ENCODE measurements at places on chromosomes 16 and 17.

GRCh38 chr17:70288540-70289290, 119.4 kb downstream of the KCNJ2 start:
- no peak overlapping the region for H3K27ac ChIP-seq
- H3K4me3 ChIP-seq: no peak overlapping the region
- H3K36me3 ChIP-seq: no peaks in the 10 kb centered on the region
- H3K27me3 ChIP-seq: no peaks in the 10 kb centered on the region
- DNase-seq: no peak

DNA sequence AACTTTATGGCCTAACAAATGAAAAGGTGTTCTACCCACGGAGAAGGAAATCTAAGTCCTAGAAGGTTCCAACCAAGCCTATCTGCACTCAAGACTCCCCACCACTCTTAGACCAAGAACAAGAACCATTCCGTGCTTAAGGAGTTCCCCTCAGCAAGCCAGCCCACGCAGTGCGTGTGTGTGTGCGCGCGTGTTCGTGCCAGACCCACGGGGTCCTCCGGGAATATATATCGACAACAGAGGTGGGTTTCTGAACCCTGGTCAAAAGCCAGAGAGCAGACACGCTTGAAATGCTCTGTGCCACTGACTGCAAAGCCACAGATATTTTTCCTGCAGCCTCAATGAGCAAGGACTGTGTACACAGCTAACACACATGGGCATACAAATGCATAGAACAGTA, 70.7 kb downstream of the SLC39A11 start:
- no peak overlapping the region for H3K27ac ChIP-seq
- DNase-seq: no peak

GRCh38 chr16:7321661-7322060, 11.0 kb upstream of the RBFOX1 start:
- DNase-seq: no peak
- no peaks in the 10 kb centered on the region for H3K4me1 ChIP-seq
- H3K27ac ChIP-seq: no peak overlapping the region
- H3K36me3 ChIP-seq: no peaks in the 10 kb centered on the region
- no peaks in the 10 kb centered on the region for H3K27me3 ChIP-seq
- no peak overlapping the region for H3K4me3 ChIP-seq

- no peak for DNase-seq
- peak overlapping the region; percentile 86 for H3K27ac ChIP-seq
- H3K4me3 ChIP-seq: peak overlapping the region; percentile 61
Observed at GRCh38 chr16:3047387-3047720, 993 bp downstream of the MMP25 start.

DNA sequence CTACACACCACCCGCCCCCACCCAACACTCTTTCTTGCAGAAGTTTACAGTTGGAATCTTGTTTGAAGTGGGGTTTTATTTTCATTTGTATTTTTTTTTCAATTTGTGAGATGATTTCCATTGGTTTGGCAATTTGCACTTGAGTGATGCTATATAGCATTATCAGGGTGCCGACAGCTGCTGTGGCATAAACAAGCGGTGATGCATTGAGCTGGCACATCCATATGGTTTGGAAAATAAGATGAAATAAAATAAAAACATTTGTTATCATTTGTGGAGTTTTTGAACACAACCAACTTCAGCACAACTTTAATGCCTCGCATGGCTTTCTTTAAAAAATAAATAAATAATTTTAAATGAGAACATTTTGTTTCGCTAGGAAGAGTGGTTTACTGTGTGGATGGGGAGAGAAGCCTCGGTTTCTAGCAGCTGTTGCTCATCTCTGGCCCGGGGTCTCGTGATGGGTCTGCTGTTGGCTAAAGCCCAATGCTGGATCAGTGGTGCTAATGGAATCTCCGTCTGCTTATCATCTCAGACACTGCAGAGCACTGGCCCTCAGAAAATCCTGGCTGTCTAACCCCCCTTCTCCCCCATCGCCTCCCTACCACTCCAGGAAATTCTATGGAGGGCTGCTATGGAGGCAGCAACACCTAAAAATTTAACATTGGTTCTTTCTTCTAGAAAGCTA, 192.3 kb upstream of the MAF start:
- no peak overlapping the region for H3K4me3 ChIP-seq
- DNase-seq: no peak
- no peaks in the 10 kb centered on the region for H3K36me3 ChIP-seq
- no peaks in the 10 kb centered on the region for H3K4me1 ChIP-seq

- no peak for DNase-seq
- H3K36me3 ChIP-seq: peaks cover 77% of the 10 kb centered on the region
- no peak overlapping the region for H3K27ac ChIP-seq
- H3K27me3 ChIP-seq: no peaks in the 10 kb centered on the region
Observed at GRCh38 chr16:3780570-3780969, 63.2 kb upstream of the TRAP1 start.

DNA sequence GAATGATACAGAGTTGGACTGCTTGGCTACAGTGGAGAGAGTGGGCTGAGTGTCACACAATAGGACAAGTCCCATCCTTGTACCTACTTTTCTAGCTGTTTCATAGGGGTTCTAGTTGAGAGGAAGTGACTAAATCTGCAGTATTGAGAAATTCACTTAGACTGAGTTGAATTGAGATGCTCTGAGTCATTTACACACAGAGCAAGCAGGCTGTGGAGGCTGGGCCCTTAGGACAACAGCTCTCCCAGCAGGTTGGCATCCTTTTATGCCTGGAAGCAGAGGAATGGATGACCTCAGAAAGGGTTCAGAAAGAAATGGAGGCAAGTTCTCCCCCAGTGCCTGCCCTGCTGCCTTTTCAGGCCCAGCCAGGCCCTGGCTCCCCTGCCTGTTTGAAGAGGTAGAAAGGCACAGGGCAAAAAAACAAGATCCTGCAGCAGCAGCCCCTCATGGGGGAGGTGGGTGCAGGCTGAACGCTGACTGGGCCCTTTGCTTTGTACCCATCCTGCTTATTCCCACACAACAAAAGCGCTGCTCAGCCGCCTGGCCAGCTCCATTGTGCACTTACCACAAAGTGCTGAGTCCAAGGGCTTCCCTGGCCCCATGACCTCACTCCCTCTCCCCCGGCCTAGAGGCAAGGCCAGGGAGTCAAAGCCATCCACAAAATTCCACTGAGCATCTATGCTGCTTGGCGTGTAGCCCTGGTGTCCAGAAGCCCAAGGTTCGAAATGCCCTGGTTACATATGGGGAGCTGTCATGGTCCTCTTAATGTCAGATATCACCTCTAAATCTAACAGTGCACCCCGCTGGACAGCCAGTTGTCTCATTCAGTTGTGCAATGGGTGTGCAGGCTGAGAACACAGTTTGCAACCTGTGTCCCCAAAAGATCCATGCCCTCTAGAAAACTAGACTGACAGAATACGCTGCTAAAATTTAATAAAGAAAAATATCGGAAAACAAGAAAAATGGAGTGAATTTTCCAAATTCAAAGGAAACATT, 5.4 kb upstream of the CRYBA1 start:
- no peaks in the 10 kb centered on the region for H3K27me3 ChIP-seq
- H3K4me3 ChIP-seq: no peak overlapping the region
- DNase-seq: peak; percentile 55
- no peaks in the 10 kb centered on the region for H3K36me3 ChIP-seq
- peaks cover 3% of the 10 kb centered on the region for H3K4me1 ChIP-seq

DNA sequence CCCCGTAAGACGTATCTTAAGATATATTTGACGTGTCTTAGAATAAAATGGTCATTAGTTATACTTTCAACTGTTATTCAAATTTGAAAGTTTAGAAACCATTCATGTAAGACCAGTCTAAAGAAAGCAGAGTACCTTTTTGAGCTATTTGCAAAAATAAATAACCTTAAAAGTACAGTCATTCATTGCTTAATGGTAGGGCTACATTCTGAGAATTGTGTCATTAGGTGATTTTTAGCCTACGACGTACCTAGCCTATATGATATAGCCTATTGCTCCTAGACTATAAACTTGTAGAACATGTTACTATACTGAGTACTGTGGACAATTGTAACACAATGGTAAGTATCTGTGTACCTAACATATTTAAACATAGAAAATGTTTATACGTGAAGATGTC, 139.2 kb downstream of the PHKB start:
- H3K4me1 ChIP-seq: no peaks in the 10 kb centered on the region
- no peak overlapping the region for H3K27ac ChIP-seq
- H3K36me3 ChIP-seq: peaks cover 31% of the 10 kb centered on the region
- H3K27me3 ChIP-seq: no peaks in the 10 kb centered on the region

- DNase-seq: peak; percentile 92
- H3K4me1 ChIP-seq: peaks cover 13% of the 10 kb centered on the region
- H3K27me3 ChIP-seq: peaks cover 8% of the 10 kb centered on the region
- no peak overlapping the region for H3K4me3 ChIP-seq
Observed at GRCh38 chr16:85393674-85394451, 219.3 kb upstream of the GSE1 start.

DNA sequence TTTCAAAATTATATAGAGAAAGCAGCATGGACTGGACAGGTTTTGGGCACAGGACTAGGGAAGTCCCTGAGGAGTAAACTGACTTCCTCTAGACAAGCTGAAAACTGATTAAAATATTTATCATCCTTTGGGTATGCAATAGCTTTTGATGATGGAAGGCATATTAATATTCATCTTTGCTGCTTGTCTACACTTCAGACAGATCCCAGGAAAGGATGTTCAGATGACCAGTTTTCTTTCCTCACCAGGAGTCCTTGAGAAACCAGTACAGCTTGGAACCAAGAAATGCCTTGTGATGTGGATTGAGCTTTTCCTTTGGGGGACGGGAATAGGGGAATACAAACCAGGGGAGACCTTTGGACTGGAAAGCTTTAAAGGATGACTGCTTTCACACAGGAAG, 195.5 kb downstream of the FTO start:
- H3K4me1 ChIP-seq: peaks cover 4% of the 10 kb centered on the region
- H3K36me3 ChIP-seq: no peaks in the 10 kb centered on the region
- no peak overlapping the region for H3K4me3 ChIP-seq
- no peaks in the 10 kb centered on the region for H3K27me3 ChIP-seq
- H3K27ac ChIP-seq: no peak overlapping the region
- no peak for DNase-seq

GRCh38 chr17:45336390-45337182, 19.8 kb upstream of the MAP3K14 start:
- no peak overlapping the region for H3K27ac ChIP-seq
- H3K4me3 ChIP-seq: no peak overlapping the region

- no peak for DNase-seq
- peak overlapping the region; percentile 48 for H3K27ac ChIP-seq
- H3K4me3 ChIP-seq: no peak overlapping the region
- H3K36me3 ChIP-seq: no peaks in the 10 kb centered on the region
Observed at GRCh38 chr16:3088925-3089716, 10.0 kb downstream of the ZSCAN10 start.

- H3K27ac ChIP-seq: no peak overlapping the region
- H3K4me3 ChIP-seq: no peak overlapping the region
- no peak for DNase-seq
Observed at GRCh38 chr16:17258848-17259713, 211.7 kb downstream of the XYLT1 start.

- H3K27me3 ChIP-seq: no peaks in the 10 kb centered on the region
- peak overlapping the region; percentile 45 for H3K27ac ChIP-seq
- H3K4me1 ChIP-seq: no peaks in the 10 kb centered on the region
- H3K4me3 ChIP-seq: no peak overlapping the region
- no peaks in the 10 kb centered on the region for H3K36me3 ChIP-seq
Observed at GRCh38 chr17:49404361-49404760, 10.3 kb downstream of the PHB1 start.

GRCh38 chr17:80195671-80196529, 24.2 kb downstream of the SGSH start:
- H3K36me3 ChIP-seq: no peaks in the 10 kb centered on the region
- H3K4me1 ChIP-seq: peaks cover 4% of the 10 kb centered on the region
- no peak overlapping the region for H3K4me3 ChIP-seq

DNA sequence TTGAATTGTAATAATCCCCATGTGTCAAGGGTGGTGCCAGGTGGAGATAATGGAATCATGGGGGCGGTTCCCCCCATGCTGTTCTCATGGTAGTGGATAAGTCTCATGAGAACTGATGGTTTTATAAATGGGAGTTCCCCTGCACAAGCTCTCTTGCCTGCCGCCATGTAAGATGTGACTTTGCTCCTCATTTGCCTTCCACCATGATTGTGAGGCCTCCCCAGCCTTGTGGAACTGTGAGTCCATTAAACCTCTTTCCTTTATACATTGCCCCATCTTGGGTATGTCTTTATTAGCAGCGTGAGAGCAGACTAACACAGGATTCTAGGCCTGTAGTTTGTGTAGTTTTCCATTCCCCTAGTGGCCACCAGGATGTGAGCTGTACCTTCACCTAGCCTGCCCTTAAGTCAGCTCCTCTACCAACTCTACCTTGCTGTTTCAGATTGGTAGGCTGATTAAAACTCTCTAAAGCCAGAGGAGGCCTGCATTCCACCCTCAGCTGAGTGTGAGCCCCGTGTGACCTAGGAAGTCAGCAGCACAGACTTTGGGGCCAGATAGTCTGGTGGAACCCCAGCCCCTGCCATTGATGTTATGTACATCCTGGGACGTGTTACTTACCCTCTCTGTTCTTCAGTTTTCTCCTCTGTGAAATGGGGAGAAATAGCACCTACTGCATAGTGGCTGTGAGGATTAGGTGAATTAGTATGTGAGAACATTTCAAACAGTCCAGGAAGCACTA, 252.4 kb upstream of the CACNG5 start:
- H3K4me1 ChIP-seq: peaks cover 13% of the 10 kb centered on the region
- H3K27ac ChIP-seq: no peak overlapping the region
- no peaks in the 10 kb centered on the region for H3K36me3 ChIP-seq
- no peaks in the 10 kb centered on the region for H3K27me3 ChIP-seq
- H3K4me3 ChIP-seq: no peak overlapping the region

DNA sequence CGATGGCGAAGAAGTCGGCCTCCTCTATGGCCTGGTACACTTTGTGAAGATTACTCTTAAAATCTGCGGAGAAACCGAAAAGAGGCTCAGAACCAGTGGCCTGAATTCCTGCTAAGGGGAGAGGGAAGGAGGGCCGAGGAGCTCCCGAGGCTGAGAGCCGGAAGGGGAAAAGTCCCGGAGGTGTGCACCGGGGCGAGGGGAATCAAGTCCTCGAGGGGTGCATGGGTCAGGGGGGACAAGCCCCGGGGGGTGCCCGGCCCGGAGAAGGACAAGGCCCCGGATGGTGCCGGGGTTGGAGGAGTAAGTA, 495 bp downstream of the PARN start:
- peak overlapping the region; percentile 93 for H3K27ac ChIP-seq
- peaks cover 47% of the 10 kb centered on the region for H3K4me1 ChIP-seq
- H3K4me3 ChIP-seq: peak overlapping the region; percentile 86
- DNase-seq: no peak

- no peaks in the 10 kb centered on the region for H3K36me3 ChIP-seq
- DNase-seq: no peak
- H3K27ac ChIP-seq: peak overlapping the region; percentile 93
- peak overlapping the region; percentile 71 for H3K4me3 ChIP-seq
Observed at GRCh38 chr16:11582157-11582814, 4.4 kb downstream of the LITAF start.

GRCh38 chr17:59634632-59635541, 15.2 kb downstream of the CLTC start:
- DNase-seq: no peak
- H3K36me3 ChIP-seq: peaks cover 7% of the 10 kb centered on the region
- no peaks in the 10 kb centered on the region for H3K27me3 ChIP-seq
- H3K4me1 ChIP-seq: peaks cover 95% of the 10 kb centered on the region

- H3K36me3 ChIP-seq: peaks cover 37% of the 10 kb centered on the region
- DNase-seq: no peak
- peaks cover 11% of the 10 kb centered on the region for H3K4me1 ChIP-seq
- no peak overlapping the region for H3K4me3 ChIP-seq
Observed at GRCh38 chr17:75116737-75117136, 7.0 kb downstream of the ARMC7 start.
